ENCODE measurements at places on chromosomes 6 and 20.

DNA sequence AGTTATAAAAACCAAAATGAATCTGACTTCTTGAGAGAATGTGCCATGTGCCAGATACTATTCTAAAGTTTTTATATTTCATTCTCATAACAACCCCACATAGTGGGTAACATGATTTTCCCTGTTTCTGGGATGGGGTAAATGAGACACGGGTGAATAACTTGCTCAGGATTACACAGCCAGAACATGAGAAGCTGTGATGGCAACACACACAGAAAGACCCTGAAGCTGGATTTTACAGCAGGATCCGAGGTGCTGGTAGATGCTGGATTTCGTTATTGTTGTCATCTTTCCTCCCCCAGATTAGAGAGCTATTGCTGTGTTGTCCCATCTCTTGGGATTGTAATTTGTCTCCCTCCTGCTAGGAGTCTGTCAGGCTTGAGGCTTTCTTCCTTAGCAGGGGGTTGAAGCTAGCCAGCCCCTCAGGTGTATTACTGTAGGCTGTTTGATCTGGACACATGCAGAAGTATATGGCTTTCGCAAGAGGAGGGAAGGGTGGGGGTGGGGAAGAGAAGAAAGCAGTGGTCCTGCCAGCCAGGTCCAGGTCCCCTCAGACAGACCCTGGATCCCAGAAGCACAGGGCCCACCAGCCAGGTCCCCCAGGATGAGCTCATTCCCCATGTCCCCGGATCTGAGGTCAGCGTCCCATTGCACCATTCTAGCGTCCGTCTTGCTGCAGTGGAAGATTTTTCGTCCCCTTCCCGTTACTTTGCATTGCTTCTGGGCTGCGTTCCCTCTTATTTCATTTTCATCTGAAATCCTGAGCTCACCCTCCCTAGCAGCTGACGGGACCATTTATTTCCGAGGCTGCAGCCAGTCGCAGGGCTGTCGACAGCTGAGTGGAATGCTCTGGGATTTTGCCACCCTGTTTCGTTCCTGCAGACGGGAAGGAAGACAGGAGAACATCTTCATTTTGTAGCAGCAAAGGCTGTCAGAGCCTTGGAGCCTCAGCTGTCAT is 7.3 kb upstream of the KCNG1 start:
- H3K36me3 ChIP-seq = no peaks in the 10 kb centered on the region
- H3K27me3 ChIP-seq = no peaks in the 10 kb centered on the region
- H3K4me1 ChIP-seq = no peaks in the 10 kb centered on the region
- H3K4me3 ChIP-seq = no peak overlapping the region
- no peak for DNase-seq

GRCh38 chr20:58580474-58580835 is 65.3 kb upstream of the APCDD1L start:
- H3K27me3 ChIP-seq = no peaks in the 10 kb centered on the region
- H3K4me1 ChIP-seq = no peaks in the 10 kb centered on the region
- H3K27ac ChIP-seq = no peak overlapping the region
- H3K36me3 ChIP-seq = no peaks in the 10 kb centered on the region

GRCh38 chr6:122109075-122109474 is 290.4 kb upstream of the HSF2 start:
- no peaks in the 10 kb centered on the region for H3K36me3 ChIP-seq
- no peak overlapping the region for H3K27ac ChIP-seq
- H3K4me3 ChIP-seq = no peak overlapping the region
- H3K4me1 ChIP-seq = no peaks in the 10 kb centered on the region
- H3K27me3 ChIP-seq = no peaks in the 10 kb centered on the region

DNA sequence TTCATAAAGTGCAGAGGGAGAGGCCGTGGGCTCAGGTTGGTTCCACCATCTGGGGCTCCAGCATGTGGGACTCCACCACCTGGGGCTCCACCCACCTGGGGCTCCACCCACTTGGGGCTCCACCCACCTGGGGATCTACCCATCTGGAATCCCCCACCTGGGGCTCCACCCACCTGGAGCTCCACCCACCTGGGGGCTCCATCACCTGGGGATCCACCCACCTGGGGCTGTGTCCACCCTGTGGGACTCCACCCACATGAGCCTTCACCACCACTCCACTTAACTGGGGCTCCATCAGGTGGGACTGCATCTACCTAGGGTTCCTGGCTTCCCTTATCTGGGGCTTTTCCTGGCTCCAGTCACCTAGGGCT is 226.0 kb upstream of the CDYL start:
- H3K4me3 ChIP-seq = no peak overlapping the region
- DNase-seq = no peak
- no peaks in the 10 kb centered on the region for H3K36me3 ChIP-seq
- no peaks in the 10 kb centered on the region for H3K4me1 ChIP-seq

- no peak overlapping the region for H3K4me3 ChIP-seq
- H3K27ac ChIP-seq = no peak overlapping the region
- no peaks in the 10 kb centered on the region for H3K36me3 ChIP-seq
- H3K27me3 ChIP-seq = no peaks in the 10 kb centered on the region
- H3K4me1 ChIP-seq = no peaks in the 10 kb centered on the region
- peak; percentile 19 for DNase-seq
These were observed 241.0 kb downstream of the DLL1 start for GRCh38 chr6:170049641-170050561.

GRCh38 chr6:11294228-11294627 is 61.8 kb upstream of the NEDD9 start:
- no peaks in the 10 kb centered on the region for H3K27me3 ChIP-seq
- H3K27ac ChIP-seq = no peak overlapping the region
- H3K36me3 ChIP-seq = no peaks in the 10 kb centered on the region
- DNase-seq = no peak

- no peaks in the 10 kb centered on the region for H3K27me3 ChIP-seq
- H3K4me1 ChIP-seq = no peaks in the 10 kb centered on the region
- no peaks in the 10 kb centered on the region for H3K36me3 ChIP-seq
- no peak within 1 kb of the TSS for H3K27ac ChIP-seq
These were observed at the start of gene HMGCLL1 for GRCh38 chr6:55578537-55579363. Gene HMGCLL1 (minus strand): TSS chr6:55579192. CDS start chr6:55579055, 137 bp downstream.

GRCh38 chr20:34350095-34350494 is 13.0 kb upstream of the ITCH start:
- no peaks in the 10 kb centered on the region for H3K4me1 ChIP-seq
- no peak overlapping the region for H3K27ac ChIP-seq
- DNase-seq = no peak
- H3K36me3 ChIP-seq = no peaks in the 10 kb centered on the region

DNA sequence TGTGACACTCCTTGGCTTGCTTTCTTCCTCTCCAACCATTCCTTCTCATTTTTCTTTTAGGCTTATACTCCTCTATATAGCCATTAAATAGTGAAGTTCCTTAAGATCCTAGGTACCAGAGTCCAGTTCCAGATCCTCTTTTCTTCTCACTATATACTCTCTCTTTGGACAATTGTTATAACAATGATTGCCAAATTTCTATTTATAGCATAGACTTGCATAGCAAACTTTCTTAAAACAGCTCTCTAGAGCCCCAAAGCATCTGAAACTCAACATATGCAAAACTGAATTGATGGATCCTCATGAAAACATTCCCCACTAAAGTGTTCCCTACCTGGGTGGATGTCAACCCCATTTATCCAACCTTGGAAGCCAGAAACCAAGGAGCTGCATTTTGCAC is 13.4 kb downstream of the PHIP start:
- peaks cover 14% of the 10 kb centered on the region for H3K4me1 ChIP-seq
- H3K4me3 ChIP-seq = no peak overlapping the region
- no peaks in the 10 kb centered on the region for H3K27me3 ChIP-seq
- H3K27ac ChIP-seq = no peak overlapping the region
- H3K36me3 ChIP-seq = peaks cover 7% of the 10 kb centered on the region
- DNase-seq = no peak

DNA sequence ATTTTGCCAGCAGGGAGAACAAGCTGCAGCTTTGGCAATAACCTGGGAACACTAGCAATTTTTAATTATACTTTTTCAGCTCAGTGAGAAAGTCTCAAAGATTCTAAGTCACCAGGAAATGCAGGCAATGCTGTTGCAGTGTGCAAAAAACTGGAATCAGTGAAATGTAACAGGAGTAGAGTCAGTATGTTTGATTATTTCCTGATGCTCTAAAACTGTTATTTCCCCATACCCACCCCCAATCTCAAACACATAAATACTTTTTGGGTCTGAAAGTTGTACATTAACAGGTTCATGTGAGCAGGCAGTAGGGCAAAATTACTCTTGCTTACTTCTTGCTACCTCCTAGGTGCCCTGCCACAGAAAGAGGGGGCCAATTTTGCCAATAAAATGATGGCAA is 65.4 kb upstream of the BEND6 start:
- no peaks in the 10 kb centered on the region for H3K36me3 ChIP-seq
- no peak overlapping the region for H3K4me3 ChIP-seq
- DNase-seq = no peak
- H3K27me3 ChIP-seq = no peaks in the 10 kb centered on the region
- no peak overlapping the region for H3K27ac ChIP-seq

DNA sequence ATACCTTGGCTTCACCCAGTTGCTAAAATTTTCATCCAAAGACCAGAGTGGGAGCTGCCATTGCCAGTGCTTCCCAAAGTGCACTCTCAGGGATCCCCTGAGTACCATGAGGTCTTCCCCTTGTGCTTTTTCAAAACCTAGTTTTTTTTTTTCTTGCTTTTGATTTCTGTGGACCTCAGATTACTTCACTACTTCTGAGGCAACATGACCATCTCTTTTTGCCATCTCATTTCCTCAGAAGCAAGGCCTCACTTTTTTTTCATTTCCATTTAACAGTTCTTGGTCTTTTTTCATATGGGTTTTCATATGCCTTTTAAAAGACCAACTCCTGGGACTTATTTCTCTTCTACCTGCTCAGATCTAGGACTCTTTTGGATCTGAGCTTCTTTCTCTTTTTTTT is 64.1 kb upstream of the MMS22L start:
- no peak overlapping the region for H3K4me3 ChIP-seq
- no peaks in the 10 kb centered on the region for H3K4me1 ChIP-seq
- no peak for DNase-seq
- H3K36me3 ChIP-seq = no peaks in the 10 kb centered on the region

DNA sequence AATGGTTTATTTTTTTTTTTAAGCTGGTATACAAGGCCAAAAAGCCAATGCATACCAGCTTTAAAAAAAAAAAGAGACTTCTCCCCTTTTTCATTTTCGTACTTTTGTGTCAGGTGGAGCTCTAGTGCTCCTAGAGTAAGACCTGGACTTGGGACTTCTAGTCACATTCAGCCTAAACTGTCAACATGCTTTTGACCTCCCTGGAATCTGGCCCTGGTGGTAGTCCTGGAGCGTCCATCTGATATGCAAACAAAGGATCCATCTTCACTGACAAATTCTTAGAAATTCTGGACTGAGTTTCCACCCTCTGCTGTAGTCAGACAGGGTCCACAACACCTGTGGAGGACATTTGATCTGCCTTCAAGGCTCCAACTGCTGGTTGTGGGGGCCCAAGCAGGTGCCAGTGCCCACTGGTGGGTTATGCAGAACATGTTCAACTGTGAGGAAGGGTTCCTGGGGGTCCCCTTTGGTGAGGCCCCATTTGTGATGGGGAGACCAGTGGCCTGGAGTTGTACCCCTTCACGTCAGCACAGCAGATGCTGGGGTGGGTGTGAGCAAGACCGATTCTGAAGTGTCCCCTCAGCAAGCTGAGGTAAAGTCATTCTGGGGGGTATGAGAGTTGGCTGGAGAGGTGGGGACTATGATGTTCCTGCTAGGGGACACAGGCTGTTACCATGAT is 12.6 kb upstream of the PCMTD2 start:
- H3K4me1 ChIP-seq = no peaks in the 10 kb centered on the region
- no peak overlapping the region for H3K4me3 ChIP-seq
- H3K36me3 ChIP-seq = no peaks in the 10 kb centered on the region
- no peak for DNase-seq
- no peaks in the 10 kb centered on the region for H3K27me3 ChIP-seq

DNA sequence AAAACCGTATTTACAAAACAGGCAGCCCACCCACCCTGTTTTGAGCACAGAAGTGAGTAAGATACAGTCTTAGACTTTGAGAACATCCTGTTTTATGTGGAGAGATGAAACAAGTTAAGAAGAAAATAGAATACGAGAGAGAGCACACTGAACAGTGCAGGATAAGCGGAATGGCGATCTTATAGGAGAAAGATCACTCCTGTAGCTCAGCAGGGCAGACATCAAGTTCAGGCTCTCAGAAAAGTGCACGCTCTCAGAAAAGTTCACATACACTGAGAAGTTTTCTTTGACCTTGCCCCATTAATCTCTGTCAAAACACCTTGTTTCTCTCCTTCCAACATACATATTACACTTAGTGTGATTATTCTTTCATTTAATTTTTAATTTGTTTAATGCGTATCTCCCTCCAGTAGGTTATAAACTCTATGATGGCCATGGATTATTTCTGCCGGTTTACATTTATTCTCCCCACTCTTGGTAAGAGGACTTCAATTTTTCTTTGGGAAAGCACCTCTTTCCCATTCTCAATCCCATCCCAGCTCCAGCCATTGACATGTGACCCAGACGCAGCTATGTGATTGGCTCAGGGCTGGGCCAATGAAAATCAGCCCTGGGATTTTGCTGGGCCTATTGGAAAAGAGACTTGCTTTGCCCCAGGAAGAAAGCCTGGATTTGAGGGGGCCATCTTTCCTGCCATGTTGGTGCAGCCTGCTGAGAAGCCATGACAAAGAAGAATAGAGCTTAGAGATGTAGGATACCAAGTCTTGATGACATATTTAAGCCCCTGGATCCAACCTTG is 16.2 kb downstream of the KCNB1 start:
- H3K4me3 ChIP-seq = no peak overlapping the region
- no peaks in the 10 kb centered on the region for H3K27me3 ChIP-seq
- H3K36me3 ChIP-seq = no peaks in the 10 kb centered on the region
- no peak for DNase-seq

- H3K4me1 ChIP-seq = no peaks in the 10 kb centered on the region
- no peaks in the 10 kb centered on the region for H3K27me3 ChIP-seq
- H3K27ac ChIP-seq = no peak overlapping the region
- H3K4me3 ChIP-seq = no peak overlapping the region
- no peaks in the 10 kb centered on the region for H3K36me3 ChIP-seq
These were observed 312.6 kb downstream of the CLIC5 start for GRCh38 chr6:45702849-45703739.

GRCh38 chr6:42128460-42129359 is 13.7 kb downstream of the C6orf132 start:
- DNase-seq = no peak
- H3K4me3 ChIP-seq = no peak overlapping the region
- H3K27me3 ChIP-seq = no peaks in the 10 kb centered on the region

- H3K36me3 ChIP-seq = peaks cover 54% of the 10 kb centered on the region
- H3K27me3 ChIP-seq = no peaks in the 10 kb centered on the region
- no peak overlapping the region for H3K27ac ChIP-seq
These were observed 46.6 kb downstream of the UBR2 start for GRCh38 chr6:42610416-42610815.

GRCh38 chr20:4812641-4813075 is 90.9 kb downstream of the PRND start:
- no peaks in the 10 kb centered on the region for H3K27me3 ChIP-seq
- H3K4me1 ChIP-seq = no peaks in the 10 kb centered on the region
- peak overlapping the region; percentile 39 for H3K27ac ChIP-seq
- no peak for DNase-seq
- no peak overlapping the region for H3K4me3 ChIP-seq

- no peaks in the 10 kb centered on the region for H3K36me3 ChIP-seq
- H3K27ac ChIP-seq = peak overlapping the region; percentile 96
- DNase-seq = peak; percentile 92
- H3K4me1 ChIP-seq = peaks cover 7% of the 10 kb centered on the region
These were observed 572 bp downstream of the DSE start for GRCh38 chr6:116371120-116371917.

Measured in ascending aorta (tissue), 2 donors.